ENCODE measurements at places on chromosomes 6 and 20.

- no peak for DNase-seq
Observed at GRCh38 chr20:6956056-6956455, 188.6 kb downstream of the BMP2 start.

DNA sequence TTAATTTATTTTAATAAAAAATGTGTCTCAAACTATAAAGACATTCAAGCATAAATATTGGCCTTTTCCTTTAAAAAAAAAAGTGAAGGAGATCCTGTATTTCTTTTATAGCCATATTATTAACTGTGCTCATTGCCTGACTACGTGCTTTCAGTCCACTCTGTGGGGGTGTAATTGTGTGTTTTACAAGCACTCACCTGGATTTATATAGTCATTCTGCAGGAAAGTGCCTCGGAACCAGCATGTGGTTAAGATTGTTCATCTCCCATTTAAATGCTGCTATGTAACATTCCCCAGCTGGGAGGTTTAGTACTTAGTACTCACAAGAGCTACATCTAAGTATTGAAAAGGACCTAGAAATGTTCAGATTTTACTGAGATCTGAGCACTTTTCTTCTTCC, 47.9 kb upstream of the SLC22A16 start:
- DNase-seq: no peak

- DNase-seq: no peak
Observed at GRCh38 chr6:156833755-156834154, 56.6 kb downstream of the ARID1B start.

GRCh38 chr20:956330-956951, 40.3 kb upstream of the ANGPT4 start:
- DNase-seq: peak; percentile 27

DNA sequence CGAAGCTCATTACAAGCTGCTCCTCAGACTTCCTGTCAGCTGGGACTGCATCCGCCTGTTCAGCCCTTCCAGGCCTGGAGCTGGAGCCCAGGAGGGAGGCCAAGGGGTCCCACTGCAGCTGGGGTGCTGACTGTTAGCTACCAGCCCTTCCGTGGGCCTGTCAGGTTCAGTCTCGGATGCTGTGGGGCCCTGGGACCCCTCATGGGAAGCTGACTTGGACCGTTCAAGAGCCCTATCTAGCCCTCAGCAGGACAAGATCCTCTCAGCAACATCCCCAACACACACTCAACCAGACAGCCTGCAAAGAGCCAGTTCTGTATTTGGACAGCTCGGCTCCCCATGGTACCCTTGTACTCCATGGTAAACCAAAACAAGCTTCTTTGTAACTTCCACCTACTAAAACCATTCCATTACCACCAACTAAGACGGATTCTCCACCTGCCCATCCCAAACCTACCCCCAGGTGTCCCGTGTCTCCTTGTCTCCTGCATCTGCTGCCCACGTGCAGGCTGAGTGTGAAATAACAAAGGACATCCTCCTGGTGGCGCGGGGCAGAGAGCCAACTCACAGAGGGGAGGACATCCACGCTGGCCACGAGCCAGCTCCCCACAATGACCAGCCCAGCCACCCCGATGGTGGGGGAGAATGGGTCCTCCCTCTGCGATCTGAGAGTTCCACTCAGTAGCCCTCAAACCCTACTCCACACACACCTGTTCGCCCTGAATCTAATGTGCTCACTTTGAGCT, 111.2 kb downstream of the TAF4 start:
- no peak for DNase-seq

DNA sequence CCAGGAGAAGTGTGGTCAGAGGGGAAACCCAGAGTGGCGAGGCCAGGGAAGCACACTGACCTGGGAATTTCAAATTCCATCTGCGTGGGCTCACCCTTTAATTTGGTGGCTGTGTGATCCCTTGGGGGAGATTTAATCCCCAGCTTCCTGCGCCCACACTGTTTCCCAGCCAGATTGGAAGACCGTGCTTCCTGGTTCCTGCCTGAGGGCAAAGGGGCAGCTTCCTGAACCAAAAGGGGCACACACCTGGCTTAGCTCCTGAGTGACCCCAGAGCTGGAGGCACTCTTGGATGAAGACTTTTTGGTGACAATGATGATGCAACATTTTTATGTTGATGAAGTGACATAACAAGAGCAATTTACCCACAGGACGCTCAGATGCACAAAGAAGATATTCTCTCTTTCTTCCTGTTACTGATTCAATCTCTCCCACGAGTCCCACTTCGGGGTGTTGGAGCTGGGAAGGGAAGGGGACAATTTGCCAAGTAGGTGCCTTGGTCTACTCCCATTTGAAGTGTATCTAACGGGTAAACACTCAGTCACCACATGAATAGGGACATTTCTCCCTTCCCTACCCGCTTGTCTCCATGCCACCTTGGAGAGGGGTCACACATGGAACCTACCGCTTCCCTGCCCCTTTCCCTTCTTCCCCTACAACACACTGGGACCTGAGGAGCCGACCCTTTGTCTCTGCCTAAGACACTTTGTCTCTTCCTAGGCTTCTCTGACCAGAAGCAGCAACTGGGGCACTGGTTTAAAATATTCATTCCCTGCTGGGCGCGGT, 28.6 kb upstream of the CDKN1A start:
- no peak for DNase-seq

- DNase-seq: no peak
Observed at GRCh38 chr6:119476024-119476423, 126.5 kb upstream of the MAN1A1 start.
